ENCODE measurements at places on chromosomes 7 and 10.

DNA sequence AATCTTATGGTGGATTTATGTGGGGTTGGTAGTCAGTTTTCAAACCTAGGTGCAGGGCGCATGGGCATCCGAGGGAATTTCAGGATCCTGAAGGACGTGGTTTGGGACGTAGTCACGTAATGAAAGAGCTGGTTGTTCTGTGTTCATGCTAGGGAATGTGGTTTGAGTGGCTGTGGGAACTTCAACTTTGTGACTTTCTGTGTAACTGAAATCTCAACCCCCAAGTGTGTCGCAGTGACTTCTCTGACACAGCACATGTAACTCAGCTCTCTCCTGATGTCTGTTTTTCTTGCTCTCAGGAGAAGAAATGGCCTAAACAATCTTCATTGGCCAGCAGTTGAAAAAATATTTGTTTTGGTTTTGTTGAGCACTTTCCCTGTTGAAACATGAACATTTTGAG, 199.0 kb downstream of the PTEN start:
- no peak for DNase-seq

DNA sequence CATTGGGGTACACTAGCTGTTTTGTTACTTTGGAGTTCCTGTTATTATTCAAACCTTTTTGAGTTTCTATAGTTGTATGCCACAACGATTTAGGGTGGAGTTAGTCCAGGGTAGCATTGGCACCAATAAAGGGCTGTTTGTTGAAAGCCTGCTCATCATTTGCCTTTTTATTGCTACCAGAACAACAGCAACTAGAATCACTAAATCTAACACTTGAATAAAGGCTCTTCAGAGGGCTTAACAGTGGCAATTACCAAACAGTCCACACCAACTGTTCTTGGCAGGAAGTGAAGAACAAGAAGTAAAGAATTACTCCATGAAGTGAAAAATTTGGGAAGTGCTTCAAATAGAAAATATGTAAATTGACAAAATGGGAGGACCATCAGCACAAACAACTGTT, 621.4 kb downstream of the PHTF2 start:
- DNase-seq = no peak

- DNase-seq = no peak
These were observed 565 bp downstream of the ATP5MK start for GRCh38 chr10:103395754-103396066.

DNA sequence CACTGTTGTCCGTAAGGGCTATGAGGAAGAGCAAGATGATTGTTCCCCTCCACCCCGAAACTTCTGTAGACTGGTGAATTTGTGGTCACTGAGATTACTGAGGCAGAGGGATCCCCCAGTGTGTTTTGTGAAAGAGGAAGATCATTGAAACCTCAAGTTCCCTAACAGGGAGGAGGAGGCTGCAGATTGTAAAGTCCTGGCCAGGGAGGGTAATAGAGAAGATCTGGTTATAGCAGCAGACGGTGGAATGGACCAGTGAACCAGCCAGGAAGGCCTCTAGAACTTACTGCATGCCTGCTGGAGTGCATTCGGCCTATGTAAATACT, 31.1 kb downstream of the LMTK2 start:
- DNase-seq = no peak

GRCh38 chr10:62166331-62167131, 102.1 kb downstream of the RTKN2 start:
- no peak for DNase-seq

DNA sequence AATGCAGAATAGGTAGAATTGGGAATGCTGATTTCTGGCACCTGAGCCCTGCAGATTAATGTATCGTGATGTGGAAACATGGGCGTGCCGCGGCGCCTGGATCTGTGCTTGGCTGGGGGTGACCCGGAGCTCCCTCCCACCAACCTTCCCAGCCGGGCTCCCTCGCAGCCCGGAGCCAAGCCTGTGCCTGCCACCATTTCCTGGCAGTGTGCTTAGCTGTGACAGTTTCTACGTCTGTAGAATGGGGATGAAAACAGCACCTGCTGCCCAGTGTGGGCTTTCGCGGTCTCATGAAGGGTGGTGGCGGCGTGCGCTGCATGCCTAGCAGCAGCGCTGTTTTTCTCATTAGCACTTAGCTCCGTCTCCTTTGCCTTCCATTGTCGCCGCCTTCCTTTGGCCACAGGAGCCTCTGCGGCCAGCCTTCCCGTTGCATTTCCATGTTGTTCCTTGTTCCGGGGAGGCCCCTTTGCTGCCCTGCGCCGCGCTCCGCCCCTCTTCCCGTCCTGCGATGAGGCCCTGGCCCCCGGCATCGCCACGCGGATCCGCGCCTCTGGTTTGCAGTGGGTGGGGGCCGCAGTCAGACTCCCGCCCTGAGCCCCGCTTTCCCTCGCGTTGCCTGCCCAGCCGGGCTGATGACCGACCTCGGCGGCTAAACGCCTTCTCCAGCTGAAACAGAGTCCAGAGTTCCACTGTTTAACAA, 84.2 kb downstream of the CUL1 start:
- no peak for DNase-seq

GRCh38 chr10:110175406-110175805, 32.0 kb upstream of the MXI1 start:
- no peak for DNase-seq
